ENCODE measurements at places on chromosomes 2 and 18.

DNA sequence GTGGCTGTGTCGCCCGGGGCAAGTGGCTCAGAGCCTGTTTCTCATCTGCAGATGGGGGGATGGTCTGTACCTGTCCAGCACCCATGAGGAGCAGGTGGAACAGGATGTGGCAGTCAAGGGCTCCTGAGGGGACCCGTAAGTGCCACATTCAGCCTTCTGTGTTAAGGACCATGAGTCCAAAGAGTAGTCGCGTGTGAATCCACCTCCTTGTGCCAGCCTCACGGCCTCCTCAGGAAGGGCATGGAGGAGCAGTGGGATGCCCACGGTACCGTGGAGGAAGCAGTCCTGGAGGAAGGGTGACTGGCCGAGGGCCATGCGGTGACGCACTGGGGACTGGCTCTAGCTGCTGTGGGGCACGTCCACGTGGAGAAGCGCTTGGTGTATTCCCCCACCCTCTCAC lies 61.1 kb downstream of the ODC1 start:
- DNase-seq: no peak

DNA sequence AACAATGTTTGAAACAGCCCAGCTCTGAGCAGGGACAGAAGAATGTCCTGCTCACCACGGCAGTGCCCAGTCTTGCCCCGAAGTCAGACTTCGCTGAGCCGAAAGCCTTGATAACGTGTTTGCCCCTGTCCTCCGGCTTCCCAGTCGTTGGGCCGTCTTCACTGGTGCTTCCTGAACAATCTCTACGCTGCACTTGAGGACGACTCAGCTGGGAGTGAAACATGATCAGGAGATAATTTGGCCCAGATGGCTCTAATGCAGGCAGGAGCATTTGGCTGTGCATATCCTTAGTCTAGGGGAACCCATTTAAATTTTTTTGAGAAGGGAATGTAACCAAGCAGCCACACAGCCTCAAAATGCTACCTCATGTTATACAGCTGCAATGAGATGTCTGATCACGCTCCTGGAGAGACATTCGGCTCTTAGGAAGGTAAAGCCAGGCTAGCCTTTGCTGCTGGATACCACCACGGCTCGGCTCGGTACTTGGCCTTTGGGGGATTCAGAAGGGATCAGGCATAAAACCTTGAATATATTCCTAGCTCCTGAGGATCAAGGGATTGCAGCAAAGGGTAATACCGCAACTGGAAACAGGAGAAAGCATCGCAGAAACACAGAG lies 43.6 kb downstream of the FECH start:
- DNase-seq: no peak

DNA sequence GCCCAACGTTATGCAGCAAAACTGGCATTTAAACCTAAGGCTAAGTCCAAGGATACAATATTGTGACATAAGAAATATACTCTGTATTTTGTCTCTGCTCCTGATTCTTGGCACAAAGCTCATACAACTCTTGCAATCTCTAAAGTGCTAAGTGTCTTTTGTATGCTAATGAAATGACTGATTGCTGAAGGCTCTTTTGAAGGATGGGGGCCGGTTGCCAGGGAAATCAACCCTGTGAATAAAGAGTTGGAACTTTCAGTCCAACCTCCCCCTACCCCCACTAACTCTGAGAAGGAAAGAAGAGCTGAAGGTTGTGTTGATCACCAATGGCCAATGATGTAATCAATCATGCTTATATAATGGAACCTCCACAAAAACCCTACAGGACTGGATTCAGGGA lies 40.3 kb downstream of the SESTD1 start:
- no peak for DNase-seq

DNA sequence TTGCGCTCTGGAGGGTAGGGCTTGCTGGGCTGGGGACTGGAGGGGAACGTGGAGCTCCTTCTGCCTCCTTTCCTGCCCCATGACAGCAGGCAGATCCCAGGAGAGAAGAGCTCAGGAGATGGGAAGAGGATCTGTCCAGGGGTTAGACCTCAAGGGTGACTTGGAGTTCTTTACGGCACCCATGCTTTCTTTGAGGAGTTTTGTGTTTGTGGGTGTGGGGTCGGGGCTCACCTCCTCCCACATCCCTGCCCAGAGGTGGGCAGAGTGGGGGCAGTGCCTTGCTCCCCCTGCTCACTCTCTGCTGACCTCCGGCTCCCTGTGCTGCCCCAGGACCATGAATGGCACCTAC lies 4.3 kb downstream of the GPR35 start:
- no peak for DNase-seq

DNA sequence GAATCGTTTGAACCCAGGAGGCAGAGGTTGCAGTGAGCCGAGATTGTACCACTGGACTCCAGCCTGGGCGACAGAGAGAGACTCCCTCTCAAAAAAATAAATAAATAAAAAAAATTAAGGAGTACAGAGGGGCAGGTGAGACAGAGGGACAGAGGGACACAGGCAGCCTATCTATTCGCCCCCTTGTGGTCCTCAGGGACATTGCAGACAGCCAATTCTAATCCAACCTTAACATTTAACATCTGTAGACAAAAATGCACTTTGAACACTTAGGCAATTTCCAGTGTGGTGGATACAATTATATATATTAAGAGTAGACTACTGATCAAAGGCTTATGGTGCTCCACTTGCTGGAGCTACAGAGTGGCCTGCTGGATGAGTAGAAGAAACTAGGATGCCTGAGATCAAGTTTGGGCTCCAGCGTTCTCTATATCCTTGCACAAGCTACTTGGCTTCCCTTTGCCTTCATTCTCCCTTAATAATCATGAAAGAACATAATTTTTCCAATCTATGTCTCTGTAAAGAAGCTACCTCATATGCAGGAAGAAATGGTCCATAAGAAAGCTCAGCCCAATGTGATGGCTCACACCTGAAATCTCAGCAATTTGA lies 8.2 kb upstream of the SMARCAL1 start:
- peak; percentile 34 for DNase-seq

DNA sequence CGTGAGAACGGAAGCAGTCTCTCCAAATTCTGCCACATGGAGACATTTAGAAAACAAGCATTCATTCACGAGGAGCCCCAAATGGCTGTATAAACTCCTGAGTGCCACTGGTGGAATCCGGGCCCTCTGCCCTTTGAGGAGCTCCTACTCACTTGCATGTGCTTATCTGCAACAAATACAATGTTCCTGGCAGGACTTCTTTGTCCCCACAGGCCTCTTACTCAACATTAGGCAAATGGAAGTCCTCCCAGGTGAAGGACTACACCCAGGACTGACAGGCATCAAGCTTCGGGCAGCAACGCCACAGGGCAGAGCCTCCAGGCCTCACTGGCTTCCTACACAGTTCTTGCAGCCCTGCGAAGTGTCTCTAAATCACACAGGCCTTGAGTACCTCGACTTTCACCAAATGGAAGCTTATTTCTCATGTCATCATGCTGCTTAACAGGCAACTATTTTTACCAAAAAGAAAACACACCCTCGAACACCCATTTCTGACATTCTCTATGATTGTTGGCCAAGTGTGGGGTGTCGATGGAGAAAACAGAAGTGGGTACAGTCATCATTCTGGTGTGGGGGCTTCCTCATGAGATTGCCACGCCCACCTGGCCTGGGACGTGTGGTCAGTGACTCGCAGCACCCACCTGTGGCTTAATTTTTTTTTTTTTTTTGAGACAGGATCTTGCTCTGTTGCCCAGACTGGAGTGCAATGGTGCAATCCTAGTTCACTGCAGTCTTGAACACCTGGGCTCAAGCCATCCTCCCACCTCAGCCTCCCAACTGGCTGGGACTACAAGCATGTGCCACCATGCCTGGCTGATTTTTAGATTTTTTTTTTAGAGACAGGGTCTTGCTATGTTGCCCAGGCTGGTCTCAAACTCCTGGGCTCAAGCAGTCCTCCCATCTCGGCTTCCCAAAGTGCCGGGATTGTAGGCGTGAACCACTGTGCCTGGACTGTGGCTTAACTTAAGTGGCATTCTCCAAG lies 186.8 kb upstream of the GLI2 start:
- no peak for DNase-seq

- no peak for DNase-seq
These were observed 42.0 kb downstream of the CTIF start for GRCh38 chr18:48580782-48581181.

- DNase-seq: no peak
These were observed 516.6 kb upstream of the ZEB2 start for GRCh38 chr2:145036421-145037011.

DNA sequence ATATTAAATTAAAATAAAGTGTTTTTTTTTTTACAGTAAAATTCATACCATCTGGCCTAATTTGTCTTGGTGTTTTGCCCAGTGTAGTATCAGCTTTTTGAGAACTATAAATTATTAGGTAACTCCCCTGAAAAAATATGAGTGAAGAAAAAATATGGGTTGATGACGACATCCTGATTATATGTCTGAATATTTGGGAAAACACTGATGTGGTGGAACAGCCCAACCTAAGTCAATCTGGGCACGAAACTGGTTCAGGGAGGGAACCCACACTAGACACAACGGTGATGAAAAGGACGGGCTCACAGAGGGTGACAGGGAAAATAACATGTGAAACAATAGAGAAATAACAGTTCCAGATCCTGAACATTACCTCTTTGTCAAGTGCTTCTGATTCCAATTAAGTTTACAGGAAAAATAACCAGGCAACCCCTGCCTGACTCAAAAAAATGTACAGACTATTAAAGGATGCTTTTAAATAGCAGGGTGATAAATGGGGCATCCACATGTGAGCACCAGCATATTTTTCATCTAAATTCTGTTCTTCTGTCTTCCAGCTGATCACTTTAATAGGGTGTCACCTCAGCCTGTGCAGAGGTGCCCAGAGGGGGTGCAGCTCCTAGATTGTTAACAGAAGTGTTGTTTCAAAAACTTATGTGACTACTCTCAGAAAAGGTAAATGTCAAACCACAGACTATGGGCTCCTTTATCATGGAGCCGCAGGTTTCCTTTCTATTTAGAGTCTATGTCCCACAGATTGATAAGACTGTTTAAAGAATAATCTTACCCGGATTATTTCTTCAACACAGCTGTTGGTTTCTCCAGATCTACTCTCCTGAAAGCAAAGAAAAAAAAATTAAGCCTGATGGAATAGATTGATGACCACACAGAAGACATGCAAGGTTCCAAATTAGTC lies 305.4 kb downstream of the AFF3 start:
- DNase-seq: no peak

DNA sequence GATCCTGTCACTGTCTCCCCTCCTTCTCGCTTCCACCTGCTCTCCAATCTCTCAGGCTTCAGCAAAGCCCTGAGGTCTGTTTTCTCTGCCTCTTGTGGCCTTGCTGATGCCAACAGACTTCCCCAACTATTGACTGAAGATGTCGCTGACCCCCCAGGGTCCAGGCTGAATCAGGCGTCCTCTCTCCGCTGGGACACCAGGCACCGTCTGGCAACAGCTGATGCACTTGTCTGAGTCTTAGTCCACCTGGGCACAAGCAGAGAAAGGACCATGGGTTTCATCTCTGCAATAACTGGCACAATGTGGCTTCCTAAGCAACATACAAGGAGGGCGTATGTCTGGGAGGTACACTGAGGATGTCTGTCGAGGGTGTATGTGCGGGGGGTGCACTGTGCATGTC lies 248.7 kb upstream of the MYT1L start:
- no peak for DNase-seq

DNA sequence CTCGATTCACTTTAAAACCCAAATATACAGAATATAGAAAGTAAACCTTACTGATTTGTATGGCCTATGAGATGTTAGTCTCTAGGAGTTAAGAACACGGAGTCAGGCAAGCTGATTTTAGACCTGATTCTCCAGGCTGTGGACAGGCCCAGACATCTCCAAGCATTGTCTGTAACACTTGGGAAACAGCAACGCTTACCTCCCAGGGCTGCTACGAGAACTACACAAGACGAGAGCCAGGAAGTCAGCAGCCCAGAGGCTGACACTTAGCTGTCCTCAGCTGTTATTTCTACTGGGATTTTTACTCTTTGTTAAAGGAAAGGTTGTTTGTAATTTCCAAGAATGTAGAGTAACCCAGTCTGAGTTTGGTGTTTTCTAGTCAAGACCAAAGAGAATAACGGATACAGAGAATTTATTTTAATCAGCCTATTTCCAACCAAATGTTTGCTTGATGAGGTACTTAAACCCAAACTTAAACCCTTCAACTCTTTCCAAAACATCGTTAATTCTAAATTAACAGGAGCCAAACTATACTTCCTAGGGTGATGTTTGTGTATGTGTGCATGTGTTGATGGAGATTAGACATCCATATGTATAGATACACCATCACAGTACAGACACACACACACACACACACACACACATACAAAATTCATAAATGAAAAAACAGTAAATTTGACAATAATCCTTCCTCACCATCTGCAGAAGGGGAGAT lies 123.4 kb downstream of the LAMA1 start:
- no peak for DNase-seq

GRCh38 chr2:233385489-233386044 lies 31.3 kb downstream of the DGKD start:
- DNase-seq: no peak

GRCh38 chr18:2572892-2573291 lies 1.5 kb downstream of the NDC80 start:
- DNase-seq: no peak

DNA sequence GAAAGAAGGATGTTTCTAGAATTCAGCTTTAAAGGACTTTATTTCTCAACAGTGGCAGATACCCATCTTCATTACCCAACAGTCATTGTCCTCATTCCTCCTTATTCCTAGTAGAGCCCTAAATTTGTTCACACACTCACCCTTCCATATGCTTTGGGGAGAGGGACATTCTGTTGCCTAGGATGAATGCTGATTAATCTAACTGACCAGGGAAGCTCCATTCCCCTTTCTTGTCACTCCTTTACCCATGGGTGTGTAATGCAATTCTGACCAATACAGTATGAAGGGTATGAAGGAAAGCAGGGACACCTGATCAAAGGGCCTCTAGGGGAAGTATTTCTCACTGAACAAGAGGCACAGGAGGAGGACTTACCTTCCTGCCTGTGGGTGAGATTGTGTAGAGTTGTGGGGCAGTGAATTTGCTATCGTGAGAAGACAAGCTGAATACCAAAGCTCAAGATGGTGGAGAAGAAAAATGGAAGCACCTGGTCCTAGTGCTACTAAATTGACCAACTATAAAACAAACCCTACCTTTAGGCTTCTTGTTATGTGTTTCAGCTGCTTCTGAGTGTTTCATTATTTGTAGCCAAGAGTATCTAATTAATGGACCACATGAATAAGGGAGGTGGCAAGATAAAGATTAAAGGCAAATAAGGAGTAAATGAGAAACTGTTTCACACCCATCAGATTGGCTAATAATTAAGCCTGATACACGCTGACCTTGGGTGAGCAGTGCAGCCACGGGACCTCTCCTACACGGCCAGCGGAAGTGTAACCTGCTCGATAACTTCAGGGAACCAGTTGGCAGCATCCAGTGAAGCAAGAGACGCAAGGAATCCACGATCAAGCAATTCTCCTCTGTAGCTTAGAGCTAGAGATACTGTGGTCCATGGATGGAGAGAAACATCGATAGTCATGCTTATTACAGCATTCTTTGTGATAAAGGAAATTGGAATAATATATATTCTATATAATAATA lies 202.3 kb downstream of the MYCN start:
- DNase-seq: no peak

DNA sequence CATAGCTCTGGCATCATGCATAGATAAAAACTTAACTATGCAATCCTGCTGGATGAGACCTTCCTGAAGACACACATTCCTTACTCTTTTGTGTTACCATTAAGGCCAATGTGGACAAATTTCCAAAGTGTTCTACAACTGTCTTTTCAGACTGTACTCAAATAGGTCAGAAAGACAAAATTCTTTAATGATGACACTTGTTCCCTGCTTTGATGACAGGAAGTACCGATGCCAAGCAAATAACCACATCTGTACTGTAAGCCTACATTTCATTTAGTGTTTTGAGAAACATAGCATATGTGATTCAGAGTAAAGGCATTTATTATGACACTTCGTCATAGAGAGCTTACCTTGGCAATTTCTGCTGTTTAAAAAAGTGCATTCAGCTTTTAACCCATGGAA lies 55.0 kb downstream of the PMAIP1 start:
- no peak for DNase-seq

Data from central memory CD4-positive, alpha-beta T cell (primary cell).